ENCODE measurements at places on chromosomes 12 and 14.
A peak's percentile ranks its signal among the peaks of the same experiment; 100 is the strongest.

DNA sequence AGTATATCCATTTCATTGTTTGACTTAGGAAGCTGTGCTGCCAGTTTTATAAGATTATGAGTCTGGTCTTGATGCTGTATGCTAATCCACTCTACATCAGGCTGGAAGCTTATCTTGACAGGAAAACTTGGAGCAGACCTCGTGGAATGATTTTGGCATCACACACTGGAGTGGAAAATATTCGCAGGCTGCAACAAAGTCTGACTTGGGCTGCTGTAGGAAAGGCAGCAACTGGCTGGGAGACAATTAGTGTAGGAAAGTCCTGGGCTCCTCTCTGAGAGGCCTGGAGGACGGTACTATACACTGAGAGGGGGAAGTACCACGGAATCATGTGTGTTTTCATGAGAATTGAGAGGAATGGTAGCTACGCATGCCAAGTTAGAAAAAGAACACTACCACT, 383.7 kb downstream of the ETNK1 start:
- DNase-seq: no peak

DNA sequence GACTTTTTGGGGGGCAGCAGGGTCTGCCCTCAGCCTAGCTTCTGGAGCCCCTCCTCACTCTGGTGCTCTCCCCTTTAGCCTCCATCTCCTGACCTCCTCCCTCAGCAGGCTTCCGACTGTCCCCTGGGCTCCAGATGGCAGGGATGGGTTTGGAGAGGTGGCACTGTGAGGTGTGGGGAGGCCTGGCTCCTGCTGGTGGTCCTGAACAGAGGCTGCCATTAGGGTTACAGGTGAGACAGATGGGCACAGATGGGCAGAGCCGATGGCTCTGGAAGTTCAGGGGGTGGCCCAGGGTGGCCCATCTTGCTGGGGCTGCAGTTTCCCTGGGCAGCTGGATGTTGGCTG, 68.5 kb upstream of the BEGAIN start:
- no peak for DNase-seq

- peak; percentile 36 for DNase-seq
Observed at GRCh38 chr12:132178801-132179401, 34.6 kb downstream of the NOC4L start.

GRCh38 chr12:104928036-104928745, 29.9 kb downstream of the SLC41A2 start:
- no peak for DNase-seq

GRCh38 chr12:80681287-80681686, 26.1 kb upstream of the MYF6 start:
- DNase-seq: no peak

- DNase-seq: no peak
Observed at GRCh38 chr12:66533767-66534166, 145.1 kb downstream of the GRIP1 start.

Measured in activated CD4-positive, alpha-beta T cell treated with anti-CD3 and anti-CD28 coated beads, Interleukin-2, Interleukin-6, amounts not matched to agents 100 ng/mL and 50 ng/mL, durations not matched to agents 16 hours and 8 hours (primary cell).